Activated naive CD4-positive, alpha-beta T cell treated with anti-CD3 and anti-CD28 coated beads, Interleukin-2, amount 50 U/mL, for 72 hours (primary cell): ENCODE measurements at places on chromosomes 7 and 10. TPM values are rescaled to one million over a fixed set of nuclear protein-coding genes. Genes with fewer than 3 reads are reported as not detected.
A peak's percentile ranks its signal among the peaks of the same experiment; 100 is the strongest.

The TAC1 gene
- total RNA-seq, result 0.41 TPM

GRCh38 chr10:128614016-128614605 is 487.9 kb upstream of the MKI67 start:
- no peak for DNase-seq

The SSC4D gene
- total RNA-seq, result 0.61 TPM

GRCh38 chr10:4663162-4663992 is 162.6 kb upstream of the AKR1E2 start:
- no peak for DNase-seq

GRCh38 chr10:17059197-17059688 is 70.4 kb downstream of the CUBN start:
- no peak for DNase-seq

- DNase-seq, result no peak
Measured at GRCh38 chr7:101234636-101235035, 3.0 kb downstream of the CLDN15 start.

The LDB1 gene
- 68.7 TPM for total RNA-seq

DNA sequence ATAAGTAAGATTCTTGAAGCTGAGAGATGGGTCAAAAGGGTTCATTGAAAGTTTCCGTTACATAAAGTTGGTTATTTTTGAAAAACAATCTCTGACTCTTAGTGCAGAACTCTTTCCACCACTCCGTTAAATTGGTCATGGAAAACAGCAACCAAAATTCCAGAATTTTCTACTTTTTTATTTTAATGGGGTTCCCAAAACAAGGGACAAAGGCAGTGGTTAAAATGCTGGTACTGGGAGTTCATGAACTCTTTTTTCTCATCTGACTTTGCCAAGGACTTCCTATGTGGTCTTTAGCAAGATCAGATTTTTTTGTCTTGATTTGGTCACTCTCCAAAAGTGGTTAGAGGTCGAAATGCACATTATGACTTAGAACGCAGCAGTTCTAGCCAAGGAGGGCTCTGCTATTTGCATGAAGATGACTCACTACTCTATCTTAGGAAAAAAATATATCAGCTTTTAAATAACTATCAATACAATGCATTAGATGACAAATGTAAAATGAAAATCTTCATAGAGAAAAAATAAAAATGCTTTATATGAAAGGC is 145.7 kb downstream of the REEP3 start:
- no peak for DNase-seq

DNA sequence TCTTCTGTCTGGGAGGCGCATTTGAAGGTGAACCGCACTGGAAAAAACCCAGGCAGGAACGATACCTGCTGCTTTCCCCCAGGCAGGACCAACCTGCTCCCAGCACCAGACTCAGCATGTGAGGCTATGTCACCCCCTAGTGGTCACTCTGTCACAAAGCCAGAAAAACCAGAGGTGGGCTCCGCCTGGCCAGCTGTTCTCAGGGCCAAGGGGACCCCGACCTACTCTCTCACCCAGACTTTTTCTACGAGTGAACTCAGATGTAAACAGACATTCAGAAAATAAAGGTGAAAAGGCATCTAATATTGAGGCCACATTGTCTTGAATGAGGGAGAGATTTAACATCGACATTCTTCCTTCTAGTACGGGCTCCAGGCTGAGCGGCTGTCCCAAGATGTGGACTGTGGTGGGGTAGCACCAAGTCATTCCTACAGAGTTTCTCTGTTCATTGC is 117.3 kb downstream of the PRKAG2 start:
- DNase-seq, result peak; percentile 58

The PALD1 gene
- total RNA-seq, result 0.20 TPM

The OR2A42 gene
- total RNA-seq, result not detected

DNA sequence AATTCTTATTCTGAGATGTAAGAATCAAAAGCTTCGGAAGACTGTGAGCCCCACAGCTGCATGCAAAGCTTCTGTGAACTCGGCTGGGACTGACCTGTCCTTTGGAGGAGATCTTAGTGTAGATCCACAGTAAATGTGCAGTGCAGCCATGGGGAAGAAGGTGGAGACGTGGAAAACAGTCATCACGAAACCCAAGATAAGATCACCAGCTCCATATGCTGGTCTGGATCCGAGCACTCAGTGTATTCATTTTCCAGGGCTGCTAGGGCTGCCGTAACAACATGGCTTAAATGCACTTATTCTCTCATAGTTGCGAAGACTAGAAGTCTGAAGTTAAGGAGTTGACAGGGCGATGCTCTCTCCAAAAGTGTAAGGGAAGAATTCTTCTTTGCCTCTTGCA is 143.0 kb upstream of the TCF7L2 start:
- DNase-seq, result no peak

The ADRA2A gene
- total RNA-seq, result not detected

DNA sequence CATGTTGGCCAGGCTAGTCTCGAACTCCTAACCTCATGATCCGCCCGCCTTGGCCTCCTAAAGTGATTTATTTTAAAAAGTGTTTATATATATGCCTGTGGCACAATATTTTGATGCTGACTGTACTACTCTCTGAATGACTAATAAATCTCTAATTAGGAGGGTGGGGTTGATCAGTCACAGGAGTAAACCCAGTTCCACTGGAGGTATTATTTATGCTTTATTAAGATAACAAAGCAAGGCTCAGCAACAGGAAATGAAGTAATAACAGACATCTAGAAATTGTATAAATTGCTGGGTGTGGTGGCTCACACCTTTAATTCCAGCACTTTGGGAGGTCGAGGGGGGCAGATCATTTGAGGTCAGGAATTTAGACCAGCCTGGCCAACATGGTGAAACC is 26.0 kb upstream of the MCU start:
- no peak for DNase-seq

DNA sequence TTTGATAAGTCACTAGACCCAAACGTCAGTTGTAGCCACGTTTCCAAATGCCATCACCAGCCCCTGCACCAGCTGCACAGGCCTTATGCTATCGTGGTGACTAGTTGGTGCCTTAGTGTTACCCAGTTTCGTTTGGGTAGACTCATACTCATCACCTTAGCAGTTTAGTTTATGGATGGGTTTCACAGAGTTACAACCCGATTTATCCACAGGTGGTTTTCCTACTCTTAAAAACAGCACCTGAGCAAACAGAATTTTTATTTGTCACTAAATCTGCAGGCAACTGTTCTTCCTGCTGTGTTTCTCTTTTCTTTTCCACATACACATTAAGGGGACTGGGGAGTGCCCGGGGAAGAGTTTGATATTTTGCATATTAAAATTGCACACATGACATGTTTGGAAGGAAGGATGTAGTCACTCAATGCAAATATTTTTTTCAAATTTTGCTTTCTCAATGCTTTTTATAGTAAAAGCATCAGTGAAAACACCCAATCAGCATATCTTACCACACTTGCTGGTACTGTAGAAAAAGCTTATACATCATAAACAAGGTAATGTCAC is 41.6 kb downstream of the PDSS1 start:
- DNase-seq, result peak; percentile 29

- peak; percentile 52 for DNase-seq
Measured at GRCh38 chr10:74585231-74586087, 240.9 kb upstream of the KAT6B start.

- DNase-seq, result no peak
Measured at GRCh38 chr10:5613481-5614154, 52.8 kb downstream of the ASB13 start.

The MIOS gene
- total RNA-seq, result 65.3 TPM

The ANKRD2 gene
- 0.25 TPM for total RNA-seq

- no peak for DNase-seq
Measured at GRCh38 chr7:137755846-137756651, 90.7 kb downstream of the DGKI start.

GRCh38 chr10:34589275-34589674 is 225.8 kb downstream of the PARD3 start:
- DNase-seq, result no peak

GRCh38 chr7:158107806-158108205 is 479.8 kb downstream of the PTPRN2 start:
- DNase-seq, result no peak

GRCh38 chr7:143259765-143260164 is 3.5 kb upstream of the GSTK1 start:
- no peak for DNase-seq

The ZPBP gene
- total RNA-seq, result not detected

The SLC29A4 gene
- 5.3 TPM for total RNA-seq

- no peak for DNase-seq
Measured at GRCh38 chr7:100380196-100380595, 6.9 kb downstream of the PILRA start.
